NCI-H1417 treated with DMSO at 0.1 percent for 48 hours (cell line): ENCODE measurements at places on chromosomes 1 and 21.

GRCh38 chr1:92929461-92929860 lies 31.8 kb downstream of the DIPK1A start:
- no peak for DNase-seq

DNA sequence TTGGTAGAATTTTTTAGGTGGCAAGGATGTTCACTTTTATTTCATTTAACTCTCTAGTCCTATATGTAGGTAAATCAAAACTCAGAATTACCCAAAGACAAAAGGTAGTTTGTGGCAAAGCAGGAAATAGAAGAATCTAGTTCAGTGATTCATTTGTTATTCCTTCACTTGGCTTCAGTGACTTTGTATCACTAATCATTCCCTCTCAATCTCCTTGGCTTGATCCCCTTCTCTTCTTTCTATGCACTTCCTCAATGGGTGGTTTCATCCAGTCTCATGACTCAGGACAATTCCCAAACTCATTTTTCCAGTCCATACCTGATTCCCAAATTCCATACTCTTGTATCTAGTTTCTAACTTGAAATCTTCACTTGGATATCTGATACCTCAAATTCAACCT lies 64.9 kb downstream of the PRKACB start:
- no peak for DNase-seq

DNA sequence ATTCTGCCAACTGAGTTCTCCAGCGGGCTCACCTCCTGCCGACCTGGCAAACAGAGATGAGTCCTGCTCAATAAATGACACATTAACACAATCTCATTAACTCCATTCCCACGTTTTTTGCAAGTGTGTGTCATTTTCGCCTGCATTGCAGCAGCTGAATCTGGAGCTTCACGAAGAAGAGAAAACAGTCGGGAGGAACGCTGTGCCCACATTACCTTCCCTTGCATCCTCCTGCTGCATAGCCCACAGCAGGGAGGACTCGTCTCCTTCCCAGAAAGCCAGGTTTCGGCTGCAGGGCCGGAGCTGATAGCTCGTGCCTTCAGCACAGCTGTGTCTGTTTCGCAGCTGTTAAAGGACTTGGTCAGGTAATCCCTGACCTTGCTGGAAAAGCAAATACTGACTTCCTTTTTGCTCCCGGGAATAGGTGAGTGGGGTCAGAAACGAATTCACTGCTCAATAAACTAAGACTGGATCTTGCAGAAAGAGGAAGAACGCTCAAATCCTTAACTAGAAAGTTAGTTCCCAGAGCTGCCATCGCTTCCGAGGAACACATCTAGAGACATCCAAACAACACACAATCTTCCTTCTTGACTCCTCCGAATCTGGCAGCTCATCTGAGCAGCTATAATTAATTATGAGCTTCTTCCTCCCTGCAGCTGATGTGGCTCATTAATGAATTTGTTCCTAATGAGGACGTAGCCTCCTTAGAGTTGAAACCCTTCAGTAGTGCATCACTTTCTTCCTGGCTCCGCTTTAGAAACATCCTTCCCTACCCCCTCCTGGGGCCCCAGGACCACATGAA lies 33.0 kb downstream of the KANK4 start:
- DNase-seq = no peak

GRCh38 chr21:38780879-38781278 lies 24.9 kb upstream of the ETS2 start:
- no peak for DNase-seq

DNA sequence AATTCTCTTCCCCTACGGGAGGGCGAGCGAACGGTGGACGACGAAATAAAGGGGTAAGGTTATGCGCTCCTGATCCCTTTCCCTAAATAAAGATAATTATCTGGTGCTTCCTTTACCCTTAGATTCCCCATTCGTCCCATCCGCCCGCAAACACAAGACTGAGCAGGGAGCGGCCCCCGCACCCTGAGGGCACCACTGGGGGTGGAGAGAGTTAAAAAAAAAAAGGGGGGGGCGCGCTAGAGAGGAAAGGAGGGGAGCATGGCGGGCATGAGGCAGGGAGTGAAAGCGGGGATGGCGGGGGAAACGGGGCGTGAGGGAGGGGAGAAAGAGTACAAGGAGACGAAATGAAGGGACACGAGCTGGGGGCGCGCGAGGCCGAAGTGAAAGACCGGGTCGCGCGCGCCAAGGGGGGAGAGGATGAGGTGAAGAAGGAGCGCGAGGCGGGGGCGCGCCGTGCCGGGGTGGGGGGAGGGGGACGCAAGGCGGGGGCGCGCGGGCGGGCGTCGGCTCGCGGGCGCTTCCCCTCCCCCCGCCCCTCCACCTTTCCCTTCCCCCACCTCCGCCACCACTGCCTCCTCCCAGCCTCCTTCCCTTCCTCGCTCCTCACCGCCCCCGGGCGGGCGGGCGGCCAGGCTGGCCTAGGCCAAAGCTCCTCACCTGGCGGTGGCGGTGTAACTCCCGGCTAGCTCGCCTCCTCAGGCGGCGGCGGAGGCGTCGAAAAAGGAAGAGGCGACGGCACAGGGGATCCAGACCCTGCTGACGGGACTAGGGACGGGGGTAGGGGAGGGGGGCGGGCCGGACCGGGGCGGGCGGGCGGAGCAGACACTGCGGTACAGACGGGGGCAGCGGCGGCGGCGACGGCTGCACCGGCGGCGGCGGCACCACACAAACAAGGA lies 448 bp downstream of the GATAD2B start:
- DNase-seq = no peak

DNA sequence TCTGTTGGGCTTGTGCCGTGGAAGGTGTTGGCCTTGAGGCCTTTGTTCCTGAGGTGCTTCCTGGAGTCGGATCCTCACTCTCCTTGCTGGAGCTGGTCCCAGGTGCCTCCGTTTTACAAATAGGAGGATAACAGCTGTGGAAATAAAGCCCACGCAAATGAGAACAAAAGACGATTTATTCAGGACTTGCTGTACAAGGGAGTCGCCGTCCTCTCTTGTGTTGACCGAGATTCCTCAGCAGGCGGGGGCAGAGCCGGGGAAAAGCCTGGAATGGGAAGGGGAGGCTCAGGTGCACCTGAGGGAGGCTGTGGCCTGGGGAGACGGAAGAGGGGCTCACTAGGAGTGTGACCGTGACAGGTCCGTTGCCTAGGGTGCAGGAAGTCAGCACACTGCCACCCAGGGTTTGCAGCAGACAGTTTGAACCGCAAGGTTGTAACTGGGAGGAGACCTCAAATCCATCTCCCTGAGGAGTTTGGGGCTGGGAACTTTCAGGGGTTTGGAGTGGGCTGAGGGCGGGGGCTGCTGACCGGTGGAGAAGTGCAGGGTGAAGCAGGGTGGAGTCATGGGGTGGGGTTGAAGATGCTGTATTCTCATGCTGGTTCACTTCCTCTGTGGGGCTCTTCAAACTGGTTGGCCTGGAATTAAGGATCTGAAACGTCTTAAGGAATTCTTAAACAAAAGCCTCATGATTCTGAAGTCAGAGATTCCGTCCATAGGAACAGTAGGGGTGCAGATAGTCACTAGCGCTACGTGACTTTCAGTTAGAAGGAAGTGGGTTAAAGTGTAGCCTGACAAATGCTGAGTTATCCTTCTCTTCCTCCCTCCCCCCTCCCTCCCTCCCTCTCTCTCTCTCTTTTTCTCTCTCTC lies 2.6 kb upstream of the CSTB start:
- DNase-seq = no peak

GRCh38 chr1:18735224-18735997 lies 104.8 kb downstream of the PAX7 start:
- DNase-seq = no peak

DNA sequence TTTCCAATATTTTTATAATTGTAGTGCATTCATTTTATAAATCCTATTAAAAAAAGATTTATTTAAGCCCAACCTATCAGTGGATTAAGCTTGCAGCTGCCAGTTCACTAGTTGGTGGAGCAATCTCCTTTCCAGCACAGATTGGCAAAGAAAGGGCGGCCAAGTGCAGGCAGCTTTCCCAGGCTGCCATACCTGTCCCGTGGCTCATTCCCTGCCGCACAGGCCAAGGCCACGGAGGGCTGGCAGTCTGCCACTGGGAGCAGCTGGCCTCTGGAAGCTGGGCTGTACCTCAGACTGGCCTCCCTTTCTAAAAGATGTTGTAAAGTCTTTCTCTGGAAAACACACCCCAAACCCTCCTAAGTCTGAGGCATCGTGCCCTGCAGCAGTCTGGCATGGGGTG lies 74.2 kb downstream of the SIM2 start:
- no peak for DNase-seq

DNA sequence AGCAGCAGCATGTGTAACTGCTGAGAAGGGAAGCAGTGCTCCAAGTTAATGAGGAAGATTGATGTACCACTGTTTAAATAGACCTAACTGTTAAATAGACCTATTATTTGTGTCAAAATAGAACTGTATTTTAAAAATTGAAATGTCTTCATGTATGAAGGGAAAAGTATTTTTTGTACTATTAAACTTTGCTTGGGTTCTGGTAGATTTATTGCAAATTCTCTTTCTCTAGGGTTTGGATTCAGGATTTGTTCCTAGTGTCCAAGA lies 128.3 kb downstream of the OSBPL9 start:
- DNase-seq = no peak

GRCh38 chr1:156540955-156541354 lies 31.4 kb downstream of the IQGAP3 start:
- no peak for DNase-seq

- DNase-seq = no peak
Measured at GRCh38 chr1:184020855-184021254, 16.7 kb downstream of the COLGALT2 start.

DNA sequence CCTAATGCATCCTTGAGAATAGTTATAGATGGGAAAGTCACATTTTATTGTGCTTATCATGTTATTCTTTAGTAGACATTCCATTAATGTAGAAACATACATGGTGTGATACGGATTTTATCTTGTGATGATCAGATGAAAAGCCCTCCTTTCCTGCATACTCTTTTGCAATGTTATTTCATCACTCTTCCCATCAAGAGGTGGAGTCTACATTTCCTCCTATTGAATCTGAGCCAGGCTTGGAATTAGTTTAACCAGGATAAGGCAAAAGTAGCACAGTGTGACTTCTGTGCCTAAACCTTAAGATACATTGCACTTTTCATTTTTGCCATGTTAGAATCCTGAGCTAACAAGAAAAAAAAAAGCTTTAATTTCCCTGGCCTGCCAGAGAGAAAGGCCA lies 393.7 kb upstream of the ST6GALNAC5 start:
- no peak for DNase-seq

- DNase-seq = no peak
Measured at GRCh38 chr1:108691128-108691941, 775 bp upstream of the PRPF38B start.

GRCh38 chr1:42305639-42306038 lies 29.4 kb downstream of the FOXJ3 start:
- DNase-seq = no peak

DNA sequence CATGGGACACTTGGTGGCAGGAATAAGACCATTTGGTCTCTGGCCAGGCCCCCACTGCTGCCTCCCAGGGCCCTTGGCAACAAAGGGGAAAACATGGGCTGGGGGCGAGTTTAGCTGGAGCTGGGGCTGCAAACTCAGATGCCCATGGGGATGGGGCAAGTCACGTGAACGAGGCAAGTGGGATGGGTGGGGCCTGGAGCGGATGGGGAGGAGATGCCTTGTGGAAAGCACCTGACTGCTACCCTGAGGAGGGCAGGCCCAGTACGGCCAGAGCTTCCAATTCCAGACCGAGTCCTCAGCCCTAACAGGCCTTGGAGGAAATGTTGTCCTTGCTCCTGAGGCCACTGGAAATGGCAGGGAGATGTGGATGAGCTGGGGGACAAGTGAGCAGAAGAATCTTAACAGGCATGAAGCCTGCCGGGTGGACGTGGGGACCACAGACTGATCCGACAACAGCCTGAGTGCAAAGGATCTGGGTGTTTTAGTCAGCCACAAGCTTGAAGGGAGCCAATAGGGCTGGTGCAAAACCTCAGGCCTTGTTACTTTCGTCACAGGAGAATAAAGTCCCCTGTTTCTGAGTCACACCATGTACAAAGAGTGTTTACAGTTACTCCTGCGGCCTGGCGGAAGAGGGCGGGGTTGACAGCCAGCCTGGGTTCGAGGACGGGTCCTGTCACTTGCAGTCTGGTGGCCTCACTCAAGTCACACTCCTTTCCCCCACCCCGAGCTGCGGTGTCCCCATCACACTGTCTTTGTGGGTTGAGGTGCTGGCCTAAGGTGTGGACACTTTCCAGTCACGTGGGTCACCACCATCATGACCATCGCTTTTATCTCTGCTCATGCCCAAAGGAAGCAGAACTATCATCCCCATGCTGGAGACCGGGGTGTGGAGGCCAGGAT lies 19.1 kb downstream of the RUNX3 start:
- no peak for DNase-seq

DNA sequence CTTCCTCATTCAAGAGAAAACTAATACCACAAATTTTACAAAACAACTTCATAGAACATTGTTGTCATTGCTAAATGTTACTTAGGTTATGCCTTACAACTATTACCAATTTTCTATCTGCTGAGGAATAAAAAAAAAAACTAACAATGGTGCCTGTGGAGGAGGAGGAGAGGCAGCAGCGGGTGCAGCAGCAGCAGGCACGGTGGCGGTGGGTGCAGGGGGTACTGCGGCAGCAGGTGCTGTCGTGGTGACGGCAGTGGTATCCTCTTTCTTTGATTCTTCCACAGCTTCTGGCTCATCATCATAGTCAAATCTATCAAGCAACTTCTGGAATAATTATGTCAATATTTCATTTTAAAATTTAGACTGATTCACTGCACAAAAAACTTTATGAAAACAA lies 35.5 kb downstream of the SCAF4 start:
- no peak for DNase-seq

DNA sequence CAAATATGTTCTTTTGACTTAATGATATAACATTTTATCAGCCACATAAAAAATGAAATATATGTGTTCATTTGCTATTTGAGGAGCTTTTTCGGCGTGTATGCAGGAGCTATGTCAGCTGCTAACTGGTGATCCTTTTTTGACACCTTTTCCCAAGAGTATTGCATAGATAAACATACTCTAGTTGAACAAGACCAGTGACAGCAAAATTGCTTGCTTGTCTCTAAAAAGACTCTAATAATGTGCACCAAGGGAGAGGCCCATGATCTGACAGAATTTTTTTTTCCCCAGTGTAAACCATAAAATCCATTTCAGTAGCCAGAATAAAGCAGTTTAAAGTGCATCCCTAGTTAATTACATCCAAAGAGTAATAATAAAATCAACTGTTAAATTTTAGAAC lies 103.6 kb upstream of the BARHL2 start:
- no peak for DNase-seq

DNA sequence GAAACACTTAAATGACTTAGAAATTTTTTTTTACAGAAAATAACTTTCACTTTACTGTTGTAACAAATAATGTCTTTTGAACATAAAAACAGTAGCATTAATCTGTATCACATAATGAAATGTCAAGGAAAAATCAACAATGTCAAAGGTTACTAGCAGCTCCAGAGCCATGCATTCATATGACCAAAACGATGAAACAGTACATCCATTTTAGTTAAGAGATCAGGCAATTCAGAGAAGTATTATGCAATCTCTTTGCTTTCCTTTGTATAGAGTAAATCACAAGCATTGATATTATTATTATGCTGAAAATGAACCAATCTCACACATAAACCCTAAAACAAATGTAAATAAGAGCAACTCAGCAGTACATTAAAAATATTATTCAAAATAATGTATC lies 748.9 kb downstream of the PLA2G4A start:
- DNase-seq = no peak
